ENCODE measurements at places on chromosomes 6 and 20.

- DNase-seq, result no peak
Measured at GRCh38 chr20:31446084-31446819, 5.8 kb downstream of the DEFB123 start.

- DNase-seq, result no peak
Measured at GRCh38 chr6:53281518-53282215, 67.1 kb downstream of the ELOVL5 start.

GRCh38 chr6:160010067-160010466 lies 41.2 kb downstream of the IGF2R start:
- DNase-seq, result no peak

GRCh38 chr6:24100024-24100769 lies 25.8 kb upstream of the NRSN1 start:
- DNase-seq, result no peak

GRCh38 chr20:45818239-45818638 lies 5.8 kb downstream of the UBE2C start:
- DNase-seq, result no peak

- DNase-seq, result no peak
Measured at GRCh38 chr20:60570481-60571277, 612.5 kb downstream of the CDH26 start.

GRCh38 chr20:11917663-11918062 lies at the start of gene BTBD3:
TSS of gene BTBD3 (plus strand) at chr20:11917893. CDS start at chr20:11918276, 383 bp downstream.
- DNase-seq, result peak; percentile 9

GRCh38 chr20:35607003-35607735 lies 8.5 kb upstream of the SPAG4 start:
- no peak for DNase-seq

- DNase-seq, result no peak
Measured at GRCh38 chr6:42123379-42124103, 18.9 kb downstream of the C6orf132 start.

- DNase-seq, result no peak
Measured at GRCh38 chr6:50655848-50656453, 57.4 kb upstream of the TFAP2D start.

DNA sequence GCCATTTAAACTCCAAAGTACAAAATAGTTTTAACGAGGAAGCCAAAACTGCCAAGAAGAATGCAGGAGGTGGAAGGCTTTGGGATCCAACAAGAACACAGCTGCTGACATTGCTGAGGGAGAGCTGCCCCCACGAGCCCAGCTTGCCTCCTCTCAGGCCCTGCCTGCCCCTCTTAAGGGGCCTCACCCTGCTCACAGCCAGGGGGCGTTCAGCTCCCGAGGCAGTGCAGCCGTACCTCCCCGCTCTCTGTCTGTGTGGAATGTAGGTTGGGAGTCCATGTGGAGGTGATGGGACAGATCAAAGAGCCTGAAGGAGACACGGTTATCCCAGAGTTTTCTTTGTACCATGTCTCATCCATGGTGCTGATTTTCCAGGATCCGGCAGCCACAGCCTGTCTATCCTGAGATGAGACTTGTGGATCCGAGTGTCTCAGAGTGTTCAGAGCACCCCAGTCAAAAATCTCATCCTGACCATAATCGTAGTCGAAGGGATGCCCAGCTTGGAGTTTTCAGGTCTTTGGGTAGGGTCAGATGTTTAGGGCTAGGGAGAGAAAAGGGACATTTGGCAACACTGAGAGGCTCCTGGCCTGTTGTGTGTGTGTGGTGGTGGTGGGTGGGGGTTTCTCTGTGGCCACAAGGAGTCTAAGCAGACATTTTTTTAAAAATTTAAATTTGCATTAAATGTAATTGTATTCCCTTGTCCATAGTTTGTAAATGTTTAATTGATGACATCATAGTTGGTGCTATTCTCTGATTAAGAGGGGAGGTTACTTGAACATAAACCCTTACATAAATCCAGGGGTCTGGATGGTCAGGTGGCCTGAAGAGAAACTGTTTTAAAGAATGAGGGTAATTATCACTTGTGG lies 111.4 kb upstream of the CLDN20 start:
- DNase-seq, result no peak

- peak; percentile 75 for DNase-seq
Measured at GRCh38 chr6:163956571-163957407, 542.3 kb downstream of the QKI start.

DNA sequence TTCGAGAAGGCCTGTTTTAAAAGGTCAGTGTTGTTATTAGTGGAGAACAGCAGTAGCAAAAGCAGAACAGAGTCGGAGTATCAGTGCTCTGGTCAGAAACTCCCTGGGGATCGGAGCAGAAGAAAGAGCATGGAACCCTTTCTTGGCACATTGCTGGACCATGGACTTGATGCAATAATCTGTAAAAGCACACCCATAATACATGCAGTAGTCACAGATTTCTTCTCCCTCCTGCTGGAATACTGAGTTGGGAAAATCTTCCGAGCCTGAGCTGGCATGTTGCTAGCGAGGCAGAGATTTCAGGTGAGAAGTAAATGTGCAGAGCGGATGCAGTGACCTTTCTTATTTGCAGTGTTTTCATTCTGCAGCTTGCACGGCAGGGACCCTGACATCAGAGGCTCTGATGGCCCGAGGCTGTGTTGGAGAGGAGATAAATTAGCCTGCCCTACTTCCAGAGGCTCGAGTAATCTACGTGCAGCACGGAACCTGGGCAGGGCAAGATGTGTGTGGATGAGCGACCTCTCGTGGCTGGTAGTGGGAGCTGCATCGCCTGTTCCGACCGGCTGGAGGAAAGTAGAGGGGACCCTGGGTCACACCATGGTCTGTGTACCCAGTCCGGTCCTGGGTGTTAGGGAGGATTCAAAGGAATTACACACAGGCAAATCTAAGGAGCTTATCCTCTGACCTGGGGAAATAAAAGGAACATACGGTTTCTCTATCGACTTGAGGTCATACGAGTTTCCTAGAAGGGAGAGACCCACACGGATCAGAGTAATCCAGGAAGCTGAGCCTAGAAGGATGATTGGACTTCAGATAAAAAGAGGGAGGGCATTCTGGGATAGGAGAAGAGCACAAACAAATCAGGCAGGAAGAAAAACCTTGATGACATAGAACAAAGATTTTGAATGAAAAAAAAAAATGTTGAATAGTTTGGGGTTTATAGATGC lies 137.0 kb upstream of the STMND1 start:
- peak; percentile 25 for DNase-seq

DNA sequence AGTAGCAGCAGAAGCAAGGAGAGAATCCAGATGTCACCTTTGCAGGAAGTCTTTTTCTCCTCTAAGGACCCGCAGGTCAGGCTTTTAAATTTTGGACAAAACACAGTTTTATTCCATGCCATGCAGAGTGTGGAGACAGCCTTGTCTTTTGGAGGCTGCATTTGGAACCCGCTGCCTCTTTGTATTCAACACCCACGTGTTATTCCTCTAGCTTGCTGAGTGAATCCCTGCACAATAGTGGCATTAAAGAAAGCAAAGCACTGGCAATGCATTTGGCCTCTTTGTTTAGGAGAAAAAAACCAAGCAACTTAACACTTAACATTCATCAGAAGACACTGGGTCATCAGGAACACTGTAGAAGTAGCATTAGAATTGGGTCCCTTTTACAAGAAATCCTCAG lies 43.5 kb downstream of the TFAP2B start:
- no peak for DNase-seq

DNA sequence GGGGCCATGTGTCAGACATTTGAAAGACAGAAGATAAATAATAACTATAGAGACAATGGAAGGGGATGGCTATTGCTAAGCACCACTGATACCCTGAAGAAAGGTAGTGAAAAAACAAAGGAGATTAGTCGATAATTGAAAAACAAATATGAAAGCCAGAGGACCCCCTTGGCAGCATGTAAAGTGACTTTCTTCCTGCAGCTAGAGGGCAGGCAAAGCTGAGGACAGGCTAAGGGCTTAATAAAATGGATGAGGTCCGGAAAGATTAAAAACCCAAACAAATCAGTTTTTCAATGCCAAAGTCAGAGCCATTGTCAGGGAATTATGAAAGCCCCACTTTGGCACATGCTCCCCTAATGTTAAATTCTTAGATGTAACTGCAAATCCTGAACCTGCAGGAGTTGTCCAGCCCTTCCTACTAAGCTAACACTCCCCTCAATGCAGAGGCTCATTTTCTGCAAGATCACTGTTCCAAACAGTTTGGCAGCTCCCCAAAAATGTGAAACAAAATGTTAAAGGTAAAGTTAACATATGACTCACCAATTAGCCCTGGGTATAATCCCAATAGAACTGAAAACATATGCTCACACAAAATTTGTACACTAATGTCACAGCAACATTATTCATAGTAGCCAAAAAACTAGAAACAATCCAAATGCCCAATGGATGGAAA lies 1177.9 kb downstream of the GRIK2 start:
- no peak for DNase-seq

- no peak for DNase-seq
Measured at GRCh38 chr6:95686895-95687294, 109.6 kb downstream of the MANEA start.

GRCh38 chr6:158825951-158826306 lies 6.8 kb upstream of the EZR start:
- no peak for DNase-seq

GRCh38 chr20:43375591-43375990 lies 82.1 kb upstream of the SRSF6 start:
- no peak for DNase-seq

DNA sequence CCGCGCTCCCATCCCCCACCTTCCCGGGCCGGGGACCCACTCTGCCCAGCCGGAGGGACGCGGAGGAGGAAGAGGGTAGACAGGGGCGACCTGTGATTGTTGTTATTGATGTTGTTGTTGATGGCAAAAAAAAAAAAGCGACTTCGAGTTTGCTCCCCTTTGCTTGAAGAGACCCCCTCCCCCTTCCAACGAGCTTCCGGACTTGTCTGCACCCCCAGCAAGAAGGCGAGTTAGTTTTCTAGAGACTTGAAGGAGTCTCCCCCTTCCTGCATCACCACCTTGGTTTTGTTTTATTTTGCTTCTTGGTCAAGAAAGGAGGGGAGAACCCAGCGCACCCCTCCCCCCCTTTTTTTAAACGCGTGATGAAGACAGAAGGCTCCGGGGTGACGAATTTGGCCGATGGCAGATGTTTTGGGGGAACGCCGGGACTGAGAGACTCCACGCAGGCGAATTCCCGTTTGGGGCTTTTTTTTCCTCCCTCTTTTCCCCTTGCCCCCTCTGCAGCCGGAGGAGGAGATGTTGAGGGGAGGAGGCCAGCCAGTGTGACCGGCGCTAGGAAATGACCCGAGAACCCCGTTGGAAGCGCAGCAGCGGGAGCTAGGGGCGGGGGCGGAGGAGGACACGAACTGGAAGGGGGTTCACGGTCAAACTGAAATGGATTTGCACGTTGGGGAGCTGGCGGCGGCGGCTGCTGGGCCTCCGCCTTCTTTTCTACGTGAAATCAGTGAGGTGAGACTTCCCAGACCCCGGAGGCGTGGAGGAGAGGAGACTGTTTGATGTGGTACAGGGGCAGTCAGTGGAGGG lies 2.8 kb downstream of the SOX4 start:
- DNase-seq, result peak; percentile 61

DNA sequence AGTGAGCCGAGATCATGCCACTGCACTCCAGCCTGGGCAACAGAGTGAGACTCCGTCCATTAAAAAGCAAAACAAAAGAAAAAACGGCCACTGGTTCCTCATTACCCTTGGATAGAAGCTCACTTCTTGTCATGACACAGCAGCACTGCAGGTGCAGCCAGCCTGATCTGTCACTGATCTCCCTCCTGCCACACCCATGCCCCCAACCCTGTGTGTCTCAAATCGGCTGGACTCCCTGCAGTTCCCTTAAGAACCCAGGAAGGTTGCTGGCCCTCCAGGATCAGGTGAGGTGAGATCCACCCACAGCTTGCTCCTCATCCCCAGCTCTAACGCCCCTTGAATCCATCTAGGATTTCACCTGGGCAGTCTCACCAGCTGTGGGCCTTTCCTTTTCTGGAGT lies 26.3 kb upstream of the NNAT start:
- no peak for DNase-seq

GRCh38 chr20:48805716-48806115 lies 22.1 kb downstream of the PREX1 start:
- DNase-seq, result no peak

DNA sequence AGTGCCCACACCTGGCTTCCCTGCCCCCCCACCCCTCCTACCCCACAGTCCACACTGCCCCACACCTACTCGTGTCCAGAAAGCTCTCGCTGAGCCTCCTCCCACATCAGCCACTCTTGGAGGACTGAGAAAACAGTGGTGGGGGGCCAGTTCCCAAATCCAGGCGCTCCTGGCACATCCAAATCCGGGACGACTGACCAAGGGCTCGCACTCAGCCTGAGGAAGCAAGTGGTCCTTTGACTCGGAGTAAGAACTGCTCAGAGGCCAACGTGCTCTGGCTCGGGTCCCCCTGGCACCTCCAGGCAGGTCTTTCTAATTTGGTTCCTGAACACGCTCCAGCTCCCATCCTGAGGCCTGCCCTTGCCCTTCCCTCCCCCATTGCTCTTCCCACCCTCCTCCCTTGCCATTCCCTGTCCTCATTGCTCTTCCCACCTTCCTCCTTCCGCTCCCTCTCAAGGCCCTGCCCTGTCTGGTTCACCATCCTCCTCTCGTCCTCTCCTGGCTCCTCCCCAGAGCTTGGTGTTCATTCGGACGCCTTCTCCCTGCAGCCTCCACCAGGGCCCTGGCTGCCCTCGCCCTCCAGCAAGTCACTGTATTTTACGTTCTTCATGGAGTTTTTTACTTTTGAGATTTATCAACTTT lies 83.6 kb downstream of the THBS2 start:
- DNase-seq, result no peak

- peak; percentile 48 for DNase-seq
Measured at GRCh38 chr20:49916146-49917002, 1.0 kb upstream of the SPATA2 start.

DNA sequence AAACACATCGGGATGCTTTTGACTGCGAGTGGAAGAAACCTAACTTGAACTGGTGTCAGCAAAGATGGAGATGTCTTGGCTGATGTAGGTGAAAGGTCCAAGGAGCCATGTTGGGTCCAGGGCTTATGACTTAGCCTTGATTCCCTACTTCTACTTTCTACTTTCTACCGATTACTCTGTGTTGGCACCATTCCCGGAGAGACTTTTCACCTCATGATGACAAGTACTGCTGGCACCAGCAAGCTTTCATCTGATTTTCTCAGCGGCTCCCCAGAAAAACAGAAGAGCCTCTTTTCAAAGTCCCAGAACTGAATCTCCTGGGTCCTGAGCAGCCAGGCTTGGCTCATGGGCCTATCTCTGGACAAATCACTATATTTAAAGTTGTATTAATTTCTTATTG lies 4.9 kb upstream of the EDN3 start:
- no peak for DNase-seq

- DNase-seq, result peak; percentile 44
Measured at GRCh38 chr20:36827541-36828279, 48.2 kb upstream of the TLDC2 start.
